ENCODE measurements at places on chromosomes 2 and 18.
A peak's percentile ranks its signal among the peaks of the same experiment; 100 is the strongest.

DNA sequence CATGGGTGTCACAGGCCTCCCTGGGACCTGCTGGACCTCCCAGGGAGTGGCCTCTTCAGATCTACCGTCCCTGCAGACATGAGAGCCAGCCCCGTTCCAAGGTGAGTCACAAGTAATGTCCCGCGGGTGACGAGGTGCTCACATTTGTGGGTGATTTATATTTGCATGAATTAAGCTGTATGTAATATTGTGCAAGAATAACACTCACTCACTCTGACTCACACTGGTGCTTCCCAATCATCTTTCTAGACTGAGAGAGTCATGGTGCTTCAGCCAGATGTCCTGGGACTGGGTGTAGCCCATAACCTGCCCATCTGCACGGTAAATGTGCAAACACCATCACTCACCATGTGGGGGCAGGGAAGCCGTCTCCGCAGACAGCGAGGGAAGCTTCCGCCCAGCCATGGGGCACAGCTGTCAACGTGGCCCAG lies 347.5 kb upstream of the SALL3 start:
- no peak for DNase-seq

GRCh38 chr2:159612255-159612901 lies 4.0 kb downstream of the BAZ2B start:
- no peak for DNase-seq

DNA sequence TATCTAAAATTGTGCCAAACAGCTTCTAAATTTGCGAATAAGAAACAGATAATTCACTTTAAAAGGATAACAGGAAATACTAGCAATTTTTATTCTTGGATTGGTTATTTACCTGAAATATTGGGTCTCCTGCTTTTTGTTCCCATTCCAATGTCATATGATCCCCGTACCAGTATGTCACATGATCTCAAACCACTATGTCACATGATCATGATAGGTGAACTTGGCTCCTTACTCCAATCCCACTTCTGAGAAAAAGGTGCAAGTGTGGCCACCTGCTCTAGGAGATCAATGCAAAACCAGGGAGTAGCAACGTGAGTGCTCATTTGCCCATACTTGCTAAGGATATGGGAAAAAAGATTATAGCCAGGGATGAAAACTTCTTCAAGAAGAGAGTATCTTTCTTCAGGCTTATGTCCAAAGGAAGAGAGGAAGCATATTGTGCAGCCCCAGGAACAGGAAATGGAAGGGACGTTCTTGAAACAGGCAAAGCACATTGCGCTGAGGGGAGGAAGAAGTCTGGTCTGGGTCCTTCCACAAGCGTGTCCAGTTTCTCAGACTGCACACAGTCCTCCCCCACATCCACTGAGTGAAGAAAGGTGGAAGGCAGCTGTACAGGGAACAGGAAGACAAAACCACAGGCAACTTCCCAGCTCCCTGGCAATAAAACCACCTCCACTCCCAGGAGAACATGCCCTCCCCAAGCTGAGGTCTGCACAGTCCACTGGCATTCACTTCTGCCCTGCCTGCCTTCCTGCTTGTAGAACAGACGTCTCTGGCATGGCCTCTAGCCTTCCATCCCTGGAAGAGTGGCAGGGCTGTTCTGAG lies at the start of gene LYG2:
TSS of gene LYG2 (minus strand) at position 176 of the 828 bp plus-strand sequence. CDS start 1,406 bp downstream, outside the sequence.
- no peak for DNase-seq

DNA sequence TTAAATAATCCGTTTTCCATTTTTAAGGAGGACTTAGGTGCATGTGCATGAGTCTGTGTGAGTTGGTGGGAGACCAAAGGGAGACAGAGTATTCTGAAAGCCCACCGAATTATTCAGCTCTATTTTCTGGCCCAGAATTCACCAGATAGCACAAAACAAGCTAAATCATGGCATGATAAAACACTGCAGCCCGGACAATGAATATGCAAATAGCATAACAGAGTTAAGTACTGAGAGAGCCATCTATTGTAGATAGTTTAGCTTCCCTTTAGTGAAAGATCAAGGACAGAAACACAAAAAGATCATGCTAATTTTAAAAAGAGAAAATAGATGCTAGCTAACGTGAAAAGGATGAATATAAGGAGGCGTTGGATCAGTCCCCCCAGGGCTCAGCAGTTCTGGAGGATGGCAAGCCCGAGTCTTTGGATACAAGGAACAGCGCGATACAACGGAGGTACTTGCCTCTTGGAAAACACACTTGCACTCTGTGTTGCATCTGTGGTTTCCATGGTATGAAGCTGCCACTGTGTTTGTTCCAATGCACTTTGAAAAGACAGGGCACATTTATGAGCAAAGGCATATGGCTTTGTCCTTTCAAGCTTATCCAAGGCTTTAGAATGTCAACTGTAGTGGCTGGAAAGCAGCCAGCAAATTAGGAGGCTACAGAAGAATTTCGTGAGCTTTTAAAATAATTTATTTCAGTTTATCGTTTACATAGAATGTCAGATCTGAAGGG lies 119.9 kb downstream of the LYPD1 start:
- DNase-seq, result peak; percentile 13

GRCh38 chr2:229641676-229642075 lies 72.7 kb downstream of the DNER start:
- no peak for DNase-seq

GRCh38 chr2:136378712-136379595 lies 261.0 kb upstream of the CXCR4 start:
- DNase-seq, result peak; percentile 42

DNA sequence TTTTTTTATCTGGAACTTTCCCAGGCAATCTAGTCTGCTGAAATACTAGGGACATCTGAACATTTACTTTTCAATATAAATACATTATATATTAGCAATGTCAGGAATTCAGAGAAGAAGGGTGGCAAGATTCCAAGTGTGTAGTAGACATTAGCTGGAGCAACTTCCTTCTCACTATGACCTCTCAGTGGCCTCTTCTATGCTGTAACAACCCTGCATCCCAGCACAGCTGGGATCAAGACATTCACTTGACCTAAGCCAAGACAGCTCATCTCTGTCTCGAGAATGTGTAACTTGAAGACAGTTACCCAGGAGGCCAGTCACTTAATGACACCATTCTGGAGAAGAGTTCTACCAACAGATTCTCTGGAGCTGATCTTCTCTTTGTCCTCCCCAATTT lies 61.7 kb upstream of the RALBP1 start:
- DNase-seq, result no peak

DNA sequence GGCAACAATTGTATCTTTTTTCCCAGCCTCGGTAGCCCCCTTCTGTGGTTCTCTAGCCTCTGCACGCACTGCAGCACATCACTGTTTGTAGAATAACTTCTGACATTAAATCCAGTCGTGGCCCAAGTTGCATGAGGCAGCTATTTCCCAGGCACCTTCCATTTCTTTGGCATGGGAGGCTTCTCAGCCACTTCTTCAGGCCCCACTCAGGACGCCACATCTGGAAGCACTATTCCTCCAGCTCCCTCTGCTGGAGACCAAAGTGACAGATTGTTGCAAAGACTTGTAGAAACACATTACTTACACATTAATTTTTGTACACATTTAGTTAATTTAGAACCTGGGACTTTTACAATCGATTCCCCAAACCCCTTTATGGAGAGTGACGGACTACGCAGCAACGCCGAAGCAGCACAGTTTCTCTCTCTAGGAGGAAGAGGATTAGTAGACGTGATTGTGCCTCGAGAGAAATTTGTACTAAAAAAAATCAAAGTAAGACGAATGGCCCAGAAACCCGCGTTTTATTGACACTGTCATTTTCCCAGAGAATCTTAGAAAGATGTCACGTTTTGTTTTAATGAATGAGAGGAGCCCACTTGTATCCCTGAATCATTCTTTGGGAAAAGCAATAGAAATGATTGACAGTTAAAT lies 57.8 kb upstream of the RGPD5 start:
- DNase-seq, result no peak

DNA sequence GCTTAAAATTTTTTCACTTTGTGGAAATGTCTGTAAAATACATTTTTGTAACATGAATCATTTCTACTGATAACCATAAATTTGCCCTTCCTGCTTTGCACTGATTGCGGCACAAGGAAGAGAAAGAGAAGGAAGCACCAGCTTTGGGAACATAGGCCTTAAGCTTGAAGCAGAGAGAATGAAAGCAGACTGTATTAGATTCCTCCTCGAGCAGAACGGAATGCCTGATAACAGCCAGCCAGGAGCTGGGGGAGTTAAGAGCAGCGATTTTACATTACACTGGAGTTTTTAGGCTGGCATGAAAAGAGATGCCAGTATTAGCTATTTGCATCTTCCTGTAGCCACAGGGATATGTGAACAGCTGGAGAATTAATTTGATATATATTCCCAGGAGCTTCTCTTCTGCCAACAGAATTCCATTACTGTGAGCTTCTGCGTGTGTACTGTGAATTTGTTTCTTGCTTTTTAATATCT lies 33.5 kb downstream of the CRIM1 start:
- no peak for DNase-seq

DNA sequence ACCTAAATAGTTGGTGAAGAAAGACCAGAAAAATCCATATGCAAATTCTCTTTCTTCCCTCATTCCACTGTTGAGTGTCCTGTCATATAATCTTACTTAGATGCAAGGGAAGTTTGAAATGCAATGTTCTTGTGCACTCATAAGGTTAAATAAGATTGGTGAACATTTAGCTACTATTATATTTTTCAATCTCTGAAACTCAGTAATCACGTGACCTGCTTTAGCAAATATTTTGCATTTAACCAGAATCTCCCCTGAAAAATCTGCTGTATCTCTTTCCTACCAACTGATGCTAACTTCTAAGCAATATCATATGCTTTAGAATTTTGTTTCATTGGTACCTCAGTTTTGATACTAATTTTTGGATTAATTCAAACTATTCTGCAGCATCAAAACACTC lies 533.2 kb downstream of the RIT2 start:
- DNase-seq, result no peak

DNA sequence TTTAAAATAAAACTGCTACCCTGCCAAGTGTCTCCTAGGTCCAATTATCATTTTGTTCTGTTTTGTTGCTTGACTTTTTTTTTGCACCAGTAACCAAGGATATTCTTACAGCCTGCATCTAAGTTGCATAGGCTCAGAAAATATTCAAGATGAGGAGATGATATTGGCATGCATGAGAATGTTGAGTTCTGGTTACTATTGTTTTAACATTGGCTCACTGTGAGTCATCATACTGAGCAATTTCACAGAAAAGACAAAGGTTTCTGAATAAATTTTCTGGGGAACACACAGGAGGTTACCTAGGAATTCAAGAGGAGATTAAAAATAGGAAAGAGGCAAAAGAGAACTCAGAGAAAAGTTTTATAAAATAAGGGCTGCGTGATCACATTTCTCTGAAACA lies 84.8 kb upstream of the POU3F3 start:
- no peak for DNase-seq

DNA sequence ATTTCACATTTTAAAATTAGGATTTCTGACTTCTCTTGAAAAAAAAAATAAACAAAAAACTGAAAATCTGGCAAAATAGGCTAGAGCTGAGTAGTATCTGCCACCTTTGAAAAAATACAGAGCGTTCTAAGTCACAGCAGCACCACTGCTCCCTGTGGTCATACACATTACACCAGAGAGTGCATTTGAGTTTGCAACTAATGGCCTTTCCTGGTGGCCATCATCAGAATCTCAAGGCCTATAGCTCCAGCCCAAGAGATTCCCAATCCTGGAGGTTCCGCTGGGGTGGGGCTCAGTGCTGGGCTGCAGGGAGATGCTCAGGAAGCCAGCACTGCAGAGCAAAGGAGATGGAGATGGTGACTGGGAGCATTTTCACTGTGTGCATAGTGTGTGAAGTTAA lies 17.5 kb downstream of the SMYD1 start:
- DNase-seq, result no peak

DNA sequence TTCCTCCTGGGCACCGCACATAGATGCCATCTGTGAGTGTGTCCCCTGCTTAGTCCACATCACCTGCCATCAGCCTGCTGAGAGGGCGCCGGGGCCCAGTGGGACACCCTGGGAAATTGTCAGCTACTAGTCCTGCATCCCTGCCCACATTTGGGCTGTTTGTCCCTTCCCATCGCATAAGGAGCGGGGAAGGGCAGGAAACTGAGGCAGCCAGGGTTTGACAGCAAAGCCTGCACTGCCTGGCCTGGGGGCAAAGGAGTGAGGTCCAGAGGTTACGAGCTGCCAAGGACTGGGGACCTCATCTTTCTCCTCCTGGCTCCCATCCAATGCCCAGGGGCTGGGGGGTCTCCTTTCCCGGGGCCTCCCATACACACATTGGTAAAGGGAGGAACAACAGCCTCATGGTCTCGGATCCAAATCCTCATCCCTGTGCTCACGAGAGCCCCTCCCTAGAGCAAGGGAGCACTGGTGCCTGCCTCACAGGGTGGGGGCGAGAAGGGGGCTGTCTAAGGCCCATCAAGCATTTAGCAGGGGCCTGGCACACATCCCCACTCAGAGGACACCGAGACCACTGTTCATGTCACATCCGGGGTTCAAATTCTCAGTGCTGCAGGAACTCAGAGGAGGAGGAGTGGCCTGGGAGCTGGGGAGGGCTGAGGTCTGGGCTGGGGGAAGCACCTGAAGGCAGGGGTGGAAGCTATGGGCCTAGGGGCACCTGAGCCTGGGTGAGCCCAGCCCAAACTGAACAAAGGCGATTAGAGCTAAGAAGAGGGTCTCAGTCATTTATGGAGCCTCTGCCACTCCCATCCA lies 113.8 kb downstream of the SMAD7 start:
- no peak for DNase-seq

DNA sequence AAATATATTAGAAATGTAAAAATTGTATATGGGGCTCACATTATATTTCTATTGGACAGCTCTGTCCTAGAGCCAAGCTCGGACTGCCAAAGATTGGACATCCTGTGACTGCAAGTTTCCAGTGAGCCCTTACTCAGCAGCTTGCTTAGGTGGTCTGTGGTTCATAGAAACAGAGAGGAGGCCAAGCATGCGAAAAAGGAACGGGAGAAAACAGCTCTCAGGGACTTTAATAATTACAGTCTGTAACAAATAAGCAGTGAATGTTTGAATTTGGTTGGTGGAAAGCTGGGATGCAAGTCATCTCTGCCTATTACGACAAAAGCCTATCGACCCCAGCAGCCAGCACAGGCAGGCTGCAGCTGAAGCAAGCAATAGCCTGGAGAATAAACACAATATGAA lies 35.6 kb downstream of the WIPF1 start:
- no peak for DNase-seq

DNA sequence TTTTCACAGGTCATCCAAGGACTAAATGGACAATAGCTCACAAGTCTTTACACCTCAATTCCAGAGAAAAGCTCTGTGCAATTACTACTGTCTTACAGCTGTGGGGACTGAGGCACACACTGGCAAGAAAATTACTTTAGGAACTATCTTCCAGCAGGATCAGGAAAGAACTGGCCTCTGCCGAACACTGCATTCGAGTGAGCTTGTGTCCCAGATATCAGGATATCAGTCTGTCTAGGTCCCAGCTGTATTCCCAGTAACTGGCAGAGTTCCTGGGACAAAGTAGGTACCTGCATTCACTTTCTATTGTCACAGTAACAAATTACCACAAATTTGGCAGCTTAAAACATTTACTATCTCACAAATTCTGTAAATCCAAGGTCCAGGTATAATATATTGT lies 183.7 kb downstream of the IRS1 start:
- DNase-seq, result no peak

DNA sequence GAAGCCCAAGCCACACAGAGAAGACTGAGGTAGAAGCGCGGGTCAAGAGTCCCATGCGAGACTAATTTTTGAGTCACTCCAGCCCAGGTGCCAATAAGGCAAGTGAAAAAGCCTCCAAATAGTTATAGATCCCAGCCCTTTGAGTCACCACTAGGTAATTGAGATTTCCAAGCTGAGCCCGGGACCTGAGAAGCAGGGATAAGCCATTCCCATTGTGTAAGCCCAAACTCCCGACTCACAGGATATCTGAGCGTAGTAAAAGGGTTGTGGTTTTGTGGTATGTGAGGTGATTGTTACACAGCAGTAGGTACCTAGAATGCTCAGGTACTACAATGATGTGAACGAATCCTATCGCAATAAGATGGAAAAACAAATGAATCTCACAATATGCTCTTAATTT lies 560.7 kb downstream of the DSC3 start:
- DNase-seq, result no peak
